ENCODE measurements at places on chromosomes 7 and 10.

GRCh38 chr7:43204081-43204480 lies 91.6 kb downstream of the HECW1 start:
- no peak for DNase-seq

GRCh38 chr10:114560144-114560543 lies 97.9 kb downstream of the ABLIM1 start:
- DNase-seq = no peak

- DNase-seq = no peak
Observed at GRCh38 chr7:7236041-7236440, 53.7 kb downstream of the C1GALT1 start.

GRCh38 chr7:117347962-117348672 lies 25.3 kb upstream of the WNT2 start:
- DNase-seq = no peak

- no peak for DNase-seq
Observed at GRCh38 chr10:21280971-21281572, 244.4 kb downstream of the SKIDA1 start.

DNA sequence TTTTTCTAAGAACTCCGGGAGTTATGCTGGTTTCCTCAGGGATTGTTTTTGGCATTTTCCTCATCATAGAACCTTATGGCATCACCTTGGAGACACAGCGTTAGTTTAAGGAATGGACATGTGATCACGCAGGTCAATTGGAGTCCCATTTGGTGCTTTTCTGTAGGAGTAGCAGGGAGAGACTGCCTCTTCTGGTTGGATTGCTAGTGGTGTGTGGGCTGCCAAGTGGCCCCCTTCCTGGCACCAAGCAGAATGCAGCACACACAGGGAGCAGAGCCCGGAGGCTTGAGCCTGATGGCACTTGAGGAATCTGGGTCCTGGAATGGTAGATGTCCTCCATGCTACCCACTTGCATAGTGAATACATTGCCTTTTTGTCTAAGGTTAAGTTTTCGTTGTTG lies 57.9 kb downstream of the SDK1 start:
- DNase-seq = no peak

Data from stimulated activated CD8-positive, alpha-beta memory T cell treated with anti-CD3 and anti-CD28 coated beads, Interleukin-12 subunit alpha, Interleukin-12 subunit beta, amount 100 ng/mL, for 1 hour (primary cell).